ENCODE measurements at places on chromosomes 4 and X. TPM values are rescaled to one million over a fixed set of nuclear protein-coding genes. Genes with fewer than 3 reads are reported as not detected.

DNA sequence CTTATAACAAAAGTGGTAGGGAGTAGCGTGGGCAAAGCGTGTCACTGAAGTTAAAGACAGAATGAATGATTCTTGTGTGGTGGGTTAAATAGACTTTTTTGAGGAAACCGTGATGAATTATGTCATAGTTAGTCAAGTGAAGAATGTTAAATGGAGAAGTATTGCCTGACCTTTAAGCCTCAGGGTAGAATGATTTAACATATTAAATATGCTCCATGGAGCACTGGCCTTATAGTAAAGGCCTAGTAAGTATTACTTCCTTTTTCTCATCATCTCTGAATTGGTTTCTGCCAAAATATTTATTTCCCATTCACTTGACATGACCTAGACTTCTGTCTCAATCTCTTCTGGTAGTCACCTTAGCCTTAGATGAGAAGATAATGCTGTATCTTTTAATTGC, 23.7 kb downstream of the MAGEB1 start:
- H3K27me3 ChIP-seq = no peaks in the 10 kb centered on the region
- H3K4me1 ChIP-seq = peaks cover 1% of the 10 kb centered on the region
- H3K36me3 ChIP-seq = no peaks in the 10 kb centered on the region
- no peak for DNase-seq

DNA sequence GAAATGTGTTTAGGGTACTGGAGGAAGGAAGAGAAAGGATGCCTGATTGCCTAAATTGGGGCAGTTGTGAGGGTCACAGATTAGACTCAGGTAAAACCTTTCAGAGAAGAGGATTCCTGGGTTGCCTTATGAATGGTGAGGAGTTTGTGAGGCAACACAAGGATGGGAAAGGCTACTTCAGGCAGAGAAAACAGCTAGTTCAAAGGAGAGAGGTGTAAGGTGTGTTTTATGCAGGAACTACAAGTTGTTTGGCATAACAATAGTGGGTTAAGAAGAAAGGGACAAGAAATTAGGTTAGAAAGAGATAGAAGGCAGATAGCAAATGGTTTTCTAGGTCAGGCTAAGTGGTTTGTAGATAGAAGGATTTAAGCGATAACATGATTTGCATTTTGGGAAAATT, 75.1 kb upstream of the PGRMC2 start:
- H3K27me3 ChIP-seq = no peaks in the 10 kb centered on the region
- peaks cover 4% of the 10 kb centered on the region for H3K4me1 ChIP-seq
- no peak overlapping the region for H3K27ac ChIP-seq
- no peaks in the 10 kb centered on the region for H3K36me3 ChIP-seq
- DNase-seq = no peak

DNA sequence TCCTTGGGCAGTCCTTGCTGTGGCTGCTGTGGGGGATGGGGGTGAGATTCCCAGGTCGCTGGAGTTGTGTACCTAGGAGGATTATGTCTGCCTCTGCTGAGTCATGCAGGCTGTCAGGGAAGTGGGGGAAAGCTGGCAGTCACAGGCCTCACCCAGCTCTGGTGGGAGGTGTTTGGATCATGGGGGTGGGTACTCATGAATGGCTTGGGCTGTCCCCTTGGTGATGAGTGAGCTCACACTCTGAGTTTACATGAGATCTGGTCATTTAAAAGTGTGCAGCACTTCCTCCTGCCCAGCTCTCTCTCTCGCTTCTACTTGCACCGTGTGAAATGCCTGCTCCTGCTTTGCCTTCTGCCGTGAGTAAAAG, 24.6 kb upstream of the PDLIM3 start:
- no peak overlapping the region for H3K27ac ChIP-seq
- H3K27me3 ChIP-seq = no peaks in the 10 kb centered on the region
- no peaks in the 10 kb centered on the region for H3K36me3 ChIP-seq
- no peaks in the 10 kb centered on the region for H3K4me1 ChIP-seq

DNA sequence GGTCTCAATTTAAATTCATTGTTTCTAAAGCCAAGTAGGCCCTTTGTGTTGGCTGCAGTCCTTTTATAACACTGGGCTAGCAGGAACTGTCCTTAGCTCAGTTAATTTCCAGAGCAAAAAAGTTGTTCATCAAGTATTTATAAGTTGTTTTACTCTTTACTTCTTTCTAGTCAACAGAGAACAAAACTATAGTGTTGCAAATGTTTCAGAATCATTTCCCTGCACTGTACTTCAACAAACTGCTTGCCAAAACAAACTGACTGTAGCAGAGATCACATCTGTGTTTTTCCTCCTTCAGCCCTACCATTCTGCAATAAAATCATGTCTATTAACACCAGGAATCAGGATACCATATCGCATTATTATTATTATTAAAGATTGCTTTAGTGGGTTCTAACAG, 168.5 kb upstream of the SH3RF1 start:
- H3K27ac ChIP-seq = no peak overlapping the region
- peaks cover 3% of the 10 kb centered on the region for H3K4me1 ChIP-seq
- H3K27me3 ChIP-seq = no peaks in the 10 kb centered on the region
- H3K4me3 ChIP-seq = no peak overlapping the region
- H3K36me3 ChIP-seq = peaks cover 18% of the 10 kb centered on the region

The OPN1LW gene
- not detected for total RNA-seq

DNA sequence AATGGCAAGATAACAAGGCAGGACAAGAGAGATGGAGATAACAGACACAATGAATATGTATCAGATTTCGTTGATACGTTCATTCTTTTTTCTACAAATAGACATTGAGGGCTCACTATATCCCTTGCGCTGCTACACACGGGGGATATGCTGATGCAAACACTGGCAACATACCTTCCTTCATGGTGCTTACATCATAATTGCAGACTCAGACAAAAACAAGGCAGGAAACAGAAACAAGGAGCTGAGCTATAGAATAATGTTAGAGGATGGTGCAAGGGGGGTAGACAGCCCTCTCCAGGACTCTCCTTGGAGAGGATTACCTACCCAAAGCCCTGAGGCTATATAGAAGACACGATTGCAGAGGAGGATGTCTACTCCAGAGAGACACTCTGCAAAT, 1069.5 kb downstream of the DMD start:
- H3K27me3 ChIP-seq = no peaks in the 10 kb centered on the region
- no peak overlapping the region for H3K4me3 ChIP-seq
- H3K27ac ChIP-seq = no peak overlapping the region

The CT55 gene
- total RNA-seq = 0.34 TPM

GRCh38 chr4:123485601-123486000, 89.0 kb downstream of the SPRY1 start:
- H3K36me3 ChIP-seq = no peaks in the 10 kb centered on the region
- no peak overlapping the region for H3K27ac ChIP-seq
- H3K4me1 ChIP-seq = peaks cover 11% of the 10 kb centered on the region
- DNase-seq = no peak
